ENCODE measurements at places on chromosomes 16 and 17. TPM values are rescaled to one million over a fixed set of nuclear protein-coding genes. Genes with fewer than 3 reads are reported as not detected.

The NPIPA8 gene
- total RNA-seq: 0.40 TPM

The NUDT16L1 gene
- total RNA-seq: 18.9 TPM

The PABPN1L gene
- not detected for total RNA-seq

The RNF157 gene
- total RNA-seq: 0.19 TPM

The MYH8 gene
- total RNA-seq: not detected

The ITGAX gene
- 0.26 TPM for total RNA-seq

The MYBBP1A gene
- total RNA-seq: 26.5 TPM

Measured in aortic smooth muscle cell (primary cell).